ENCODE measurements at places on chromosomes 16 and 17. TPM values are rescaled to one million over a fixed set of nuclear protein-coding genes. Genes with fewer than 3 reads are reported as not detected.

- DNase-seq = peak; percentile 80
These were observed at the start of gene CDK5R1 for GRCh38 chr17:32486701-32487472. Gene CDK5R1, plus strand, starts transcription at chr17:32486993. Its CDS starts 628 bp downstream, at chr17:32487621.

GRCh38 chr16:23114131-23114904 lies 34.9 kb downstream of the USP31 start:
- DNase-seq = no peak

DNA sequence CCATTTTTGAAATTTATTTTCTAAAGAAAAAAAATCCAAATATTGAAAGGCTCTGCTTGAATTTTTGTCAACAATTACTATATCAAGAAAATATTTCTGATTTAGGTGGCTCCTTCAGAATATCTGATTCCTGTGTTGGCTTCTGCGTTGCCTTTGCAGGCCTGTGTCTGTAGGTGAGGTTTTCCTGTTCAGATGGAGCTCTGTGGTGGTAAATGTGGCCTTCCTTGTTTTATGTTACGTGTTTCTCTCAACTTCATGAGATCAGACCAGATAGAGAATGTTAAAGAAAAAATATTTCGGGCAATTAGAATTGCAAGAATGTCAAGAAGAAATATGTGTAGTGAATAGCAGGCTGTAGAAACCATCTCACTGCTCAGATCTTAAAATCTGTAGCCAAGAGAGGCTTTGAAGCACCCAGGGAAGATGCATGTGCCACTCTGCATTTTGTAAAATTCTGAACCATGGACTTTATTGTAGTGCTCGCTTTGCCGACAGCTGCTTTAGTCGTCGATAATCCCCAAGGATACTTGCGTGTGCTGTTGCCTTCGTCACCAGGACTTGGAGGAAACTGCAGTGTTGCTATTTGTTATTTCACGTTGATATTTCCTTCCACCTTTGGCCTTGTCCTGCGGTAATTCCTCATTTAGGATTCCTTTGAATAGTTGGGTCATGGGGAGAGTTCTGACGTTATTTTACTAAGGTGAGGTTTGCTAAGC lies 69.9 kb downstream of the RPTOR start:
- DNase-seq = no peak

- DNase-seq = no peak
These were observed 875 bp upstream of the LGALS3BP start for GRCh38 chr17:78980624-78980972.

GRCh38 chr17:64400642-64401041 lies 10.0 kb upstream of the PECAM1 start:
- DNase-seq = no peak

GPR139 gene
- not detected for total RNA-seq

DNA sequence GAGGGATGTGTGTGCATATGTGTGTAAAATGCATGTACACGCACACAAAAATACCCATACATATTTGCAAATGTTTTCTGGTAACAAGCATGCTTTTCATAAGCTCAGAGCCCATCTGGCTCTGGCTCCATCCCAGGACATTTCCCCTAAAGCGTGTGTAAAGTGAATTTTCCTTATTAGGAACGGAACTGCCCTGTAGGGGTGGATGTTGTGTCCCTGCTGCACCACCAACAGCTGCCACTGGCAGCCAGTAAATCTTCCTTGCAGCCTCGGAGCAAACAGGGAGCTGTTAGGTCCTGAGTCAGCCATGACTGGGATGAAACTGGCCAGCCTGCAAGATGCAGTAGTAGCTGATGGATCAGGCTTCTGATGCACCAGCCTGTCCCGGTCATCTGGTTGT lies 393.5 kb downstream of the UTP18 start:
- no peak for DNase-seq

DNA sequence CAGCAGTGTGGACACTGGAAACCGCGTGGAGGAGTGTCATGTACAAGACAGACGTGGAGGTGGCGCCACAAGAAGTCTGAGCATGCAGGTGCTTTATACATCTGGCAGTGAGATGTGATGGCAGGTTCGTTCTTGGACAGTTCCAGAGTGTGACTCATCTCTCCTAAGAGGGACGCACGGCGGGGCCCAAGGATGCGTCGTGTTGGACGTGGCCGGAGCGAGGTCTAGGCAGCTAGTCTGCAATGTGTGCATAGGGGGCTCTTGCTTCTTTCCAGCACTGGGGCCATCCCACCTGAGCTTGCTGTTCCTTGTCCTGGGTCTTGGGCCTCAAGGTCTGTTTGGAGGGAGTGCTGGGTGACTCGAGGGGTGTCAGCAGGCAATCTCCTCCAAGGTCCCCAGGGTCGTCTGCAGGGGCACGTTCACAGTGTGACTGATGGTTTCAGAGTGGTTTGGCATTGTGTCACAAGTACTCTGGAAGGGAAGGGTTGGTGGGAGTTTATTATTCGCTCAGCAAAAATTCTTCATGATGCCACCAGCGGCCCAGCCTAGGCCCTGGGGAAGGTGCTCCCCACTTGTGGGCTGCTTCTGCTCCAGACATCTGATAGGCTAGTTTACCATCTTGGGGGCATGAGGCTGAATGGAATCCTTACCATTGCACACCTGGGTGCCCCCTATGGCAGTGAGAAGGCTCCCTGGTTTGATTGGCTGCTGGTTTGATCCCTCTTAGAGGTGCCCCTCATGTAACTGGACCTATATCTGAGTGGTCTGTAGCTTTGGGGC lies 22.1 kb downstream of the SPACA3 start:
- no peak for DNase-seq

GRCh38 chr17:50830994-50831393 lies 4.4 kb upstream of the WFIKKN2 start:
- DNase-seq = no peak

Measured in Karpas-422 (cell line).